Activated CD4-positive, CD25-positive, alpha-beta regulatory T cell treated with anti-CD3 and anti-CD28 coated beads, Interleukin-2, amount 50 U/mL, for 72 hours (primary cell): ENCODE measurements at places on chromosomes 6 and 20.

- no peak for DNase-seq
Measured at GRCh38 chr6:134495890-134496248, 178.0 kb upstream of the SGK1 start.

DNA sequence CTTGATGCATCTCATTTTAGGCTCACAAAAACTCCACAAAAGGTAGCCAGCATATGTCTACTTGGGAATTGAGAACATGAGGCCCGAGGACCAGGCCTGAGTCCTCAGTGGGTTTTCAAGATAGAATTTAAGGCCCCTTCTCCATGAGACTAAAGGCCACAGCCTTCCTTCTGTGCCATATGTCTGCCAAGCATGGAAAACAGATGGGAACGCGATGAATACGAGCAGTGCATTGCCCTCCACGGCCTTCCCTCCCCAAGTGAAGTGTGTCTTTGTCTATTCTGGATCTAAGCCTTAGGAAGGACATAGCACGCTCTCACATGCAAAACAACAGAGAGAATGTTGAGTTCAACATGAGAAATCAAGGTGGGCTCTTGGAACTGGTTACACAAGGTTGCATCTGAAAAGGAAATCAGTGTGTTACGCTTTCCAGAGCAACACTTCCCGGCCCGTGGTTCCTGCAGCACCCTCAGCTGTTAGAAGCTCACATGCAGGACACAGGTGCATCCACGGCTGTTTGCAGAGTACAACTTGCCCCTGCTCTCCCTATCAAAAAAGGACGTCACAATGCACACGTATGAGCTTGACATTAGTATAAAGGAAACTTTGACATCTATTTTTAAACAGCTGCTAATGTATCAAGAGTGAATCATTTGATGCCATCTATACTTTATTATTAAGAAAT lies 229.9 kb downstream of the NRN1 start:
- DNase-seq: no peak

DNA sequence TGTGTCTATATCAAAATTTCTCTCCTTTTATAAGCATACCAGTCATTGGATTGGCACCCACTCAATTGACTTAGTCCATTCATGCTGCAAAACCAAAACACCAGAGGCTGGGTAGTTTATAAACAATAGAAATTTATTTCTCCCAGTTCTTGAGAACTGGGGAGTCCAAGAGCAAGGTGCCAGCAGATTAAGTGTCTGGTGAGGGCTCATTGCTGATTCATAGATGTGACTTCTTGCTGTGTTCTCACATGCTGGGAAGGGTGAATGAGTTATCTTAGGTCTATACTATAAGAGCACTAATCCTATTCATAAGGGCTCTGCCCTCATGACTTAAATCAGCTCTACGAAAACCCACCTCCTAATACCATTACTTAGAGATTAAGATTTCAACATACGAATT lies 501.4 kb downstream of the EPM2A start:
- no peak for DNase-seq

GRCh38 chr20:38272398-38272797 lies 11.9 kb upstream of the KIAA1755 start:
- no peak for DNase-seq

GRCh38 chr6:51856508-51856907 lies 230.9 kb downstream of the PKHD1 start:
- no peak for DNase-seq

GRCh38 chr6:151376440-151376839 lies 14.9 kb downstream of the ZBTB2 start:
- DNase-seq: no peak

DNA sequence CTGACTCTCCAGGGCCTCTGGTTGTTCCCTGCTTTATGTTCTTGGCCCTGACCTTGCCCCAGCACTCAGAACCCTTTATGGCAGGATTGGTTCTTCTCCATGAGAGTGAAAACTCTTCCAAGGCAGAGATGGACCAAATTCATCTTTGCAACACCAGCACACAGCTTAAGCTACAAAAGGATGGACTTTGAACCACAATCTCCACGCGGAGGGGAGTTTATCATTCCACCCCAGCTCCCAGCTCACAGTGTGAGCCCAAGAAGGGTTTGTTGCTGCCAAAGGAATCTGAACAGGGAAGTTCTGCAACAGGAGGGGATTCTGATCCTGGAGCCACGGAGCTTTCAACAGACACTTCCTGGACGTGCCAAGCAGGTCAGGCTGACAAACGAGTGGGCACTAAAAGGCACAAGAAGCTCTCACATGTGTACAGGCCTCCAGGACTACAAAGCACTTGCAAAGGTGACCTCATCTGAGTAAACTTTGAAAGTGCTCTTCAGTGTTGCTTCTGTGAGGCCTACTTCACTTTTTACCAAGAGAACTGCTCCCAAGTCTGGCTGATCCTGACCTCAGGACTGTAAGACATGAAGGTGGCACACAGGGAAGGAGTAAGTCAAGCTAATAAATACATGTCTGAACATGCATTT lies 8.9 kb downstream of the FITM2 start:
- DNase-seq: no peak

- DNase-seq: no peak
Measured at GRCh38 chr20:36777167-36777566, 3.6 kb upstream of the DSN1 start.

GRCh38 chr6:100593522-100593921 lies 128.8 kb upstream of the SIM1 start:
- no peak for DNase-seq

DNA sequence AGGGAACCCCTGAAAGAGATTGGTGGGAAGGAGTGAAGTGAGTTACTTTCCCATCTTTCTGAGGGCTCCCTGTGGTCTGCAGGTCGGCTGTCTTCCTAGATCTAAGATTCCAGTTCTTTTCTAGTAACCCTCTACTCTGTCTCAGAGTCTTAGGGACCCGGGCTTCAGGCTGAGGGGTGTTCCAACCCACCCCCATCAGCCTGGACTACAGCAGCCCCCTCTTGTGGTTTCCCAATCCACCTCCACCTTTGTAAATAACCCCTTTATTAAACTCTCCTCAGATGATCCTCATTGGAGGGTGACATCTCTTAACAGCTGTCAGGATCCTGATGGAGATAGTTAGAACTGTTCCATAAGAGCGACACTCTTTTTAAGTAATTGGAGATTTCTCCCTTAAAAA lies 300.4 kb downstream of the LRFN2 start:
- no peak for DNase-seq

DNA sequence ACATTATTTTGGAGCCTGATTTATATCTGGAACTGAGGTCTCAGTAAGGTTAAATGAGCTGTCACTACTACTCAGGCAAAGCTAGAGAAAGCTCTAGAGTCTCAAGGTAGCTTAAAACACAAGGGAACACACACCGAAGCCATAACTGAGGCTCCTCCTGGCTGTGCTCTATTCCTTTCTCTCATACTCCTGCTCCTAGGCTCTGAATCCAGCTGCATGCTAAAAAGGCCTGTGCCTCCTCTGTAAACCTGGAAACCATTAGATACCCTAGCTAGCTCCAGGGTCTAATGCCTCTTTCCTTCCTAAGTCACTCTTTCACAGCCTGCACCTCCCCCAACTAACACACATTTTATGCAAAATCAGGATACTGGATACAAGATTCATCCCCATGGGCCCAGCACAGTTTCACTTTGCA lies 17.1 kb downstream of the RIPOR2 start:
- DNase-seq: no peak

DNA sequence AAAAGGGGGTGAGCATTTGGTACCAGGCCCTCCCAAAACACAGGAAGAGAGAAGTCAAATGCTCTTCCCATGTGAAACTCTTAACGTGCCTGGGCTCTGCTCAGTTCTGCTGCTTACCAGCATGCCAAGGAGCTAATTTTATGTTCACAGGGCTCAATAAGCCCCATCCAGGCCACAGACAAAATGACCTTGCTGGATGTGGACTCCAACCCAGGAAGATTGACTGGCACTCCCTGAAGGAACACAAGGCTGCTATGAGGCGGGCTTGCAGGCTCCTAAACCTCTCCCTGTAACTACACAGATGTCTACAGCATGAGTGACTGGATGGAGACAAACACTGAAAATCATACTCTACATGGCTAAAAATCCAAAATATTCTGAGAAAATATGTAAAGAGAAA lies 50.6 kb downstream of the CHD6 start:
- DNase-seq: no peak

DNA sequence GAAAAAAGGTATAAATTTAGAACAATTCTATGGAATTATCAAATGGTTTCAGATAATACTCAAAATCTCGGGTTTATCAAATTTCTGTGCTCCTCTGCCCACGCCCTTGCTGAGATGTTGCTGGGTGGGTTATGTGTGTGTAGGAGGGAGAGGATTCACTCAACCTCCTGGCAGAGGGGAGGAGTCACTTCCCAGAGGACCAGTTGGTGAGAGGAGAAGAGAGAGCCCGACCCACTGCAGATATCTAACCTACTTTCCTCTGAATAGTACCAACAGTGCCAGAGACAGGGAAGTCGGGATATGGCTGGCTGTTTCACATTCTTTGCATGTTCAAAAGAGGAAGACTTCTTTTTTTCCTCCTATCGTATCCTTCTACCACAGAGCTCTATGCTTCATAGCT lies 187.1 kb upstream of the MAN1A1 start:
- no peak for DNase-seq

GRCh38 chr6:16437984-16438383 lies 199.6 kb downstream of the GMPR start:
- peak; percentile 37 for DNase-seq

DNA sequence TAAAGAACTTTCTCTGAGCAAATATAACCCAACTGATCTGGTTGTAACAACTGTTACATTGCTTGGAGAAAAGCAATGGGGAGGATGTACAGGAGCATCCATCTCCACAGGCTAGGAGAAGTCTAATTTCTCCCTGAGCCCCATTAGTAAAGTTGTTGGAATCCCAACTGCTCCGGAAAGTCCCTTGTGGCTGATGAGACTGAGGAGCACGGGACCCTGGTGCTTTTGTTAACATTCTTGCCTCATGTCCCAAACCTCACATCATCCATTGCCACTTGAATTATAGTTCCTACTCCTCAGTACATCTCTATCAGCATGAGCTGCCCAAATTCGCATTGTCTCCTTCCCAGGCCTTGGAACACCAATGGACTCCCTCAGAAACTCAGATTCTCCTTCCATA lies 260.6 kb upstream of the BMP2 start:
- DNase-seq: no peak
